Stimulated activated CD8-positive, alpha-beta memory T cell treated with anti-CD3 and anti-CD28 coated beads, Interleukin-2, amount 100 ng/mL, for 1 hour (primary cell): ENCODE measurements at places on chromosomes 11 and 22.

DNA sequence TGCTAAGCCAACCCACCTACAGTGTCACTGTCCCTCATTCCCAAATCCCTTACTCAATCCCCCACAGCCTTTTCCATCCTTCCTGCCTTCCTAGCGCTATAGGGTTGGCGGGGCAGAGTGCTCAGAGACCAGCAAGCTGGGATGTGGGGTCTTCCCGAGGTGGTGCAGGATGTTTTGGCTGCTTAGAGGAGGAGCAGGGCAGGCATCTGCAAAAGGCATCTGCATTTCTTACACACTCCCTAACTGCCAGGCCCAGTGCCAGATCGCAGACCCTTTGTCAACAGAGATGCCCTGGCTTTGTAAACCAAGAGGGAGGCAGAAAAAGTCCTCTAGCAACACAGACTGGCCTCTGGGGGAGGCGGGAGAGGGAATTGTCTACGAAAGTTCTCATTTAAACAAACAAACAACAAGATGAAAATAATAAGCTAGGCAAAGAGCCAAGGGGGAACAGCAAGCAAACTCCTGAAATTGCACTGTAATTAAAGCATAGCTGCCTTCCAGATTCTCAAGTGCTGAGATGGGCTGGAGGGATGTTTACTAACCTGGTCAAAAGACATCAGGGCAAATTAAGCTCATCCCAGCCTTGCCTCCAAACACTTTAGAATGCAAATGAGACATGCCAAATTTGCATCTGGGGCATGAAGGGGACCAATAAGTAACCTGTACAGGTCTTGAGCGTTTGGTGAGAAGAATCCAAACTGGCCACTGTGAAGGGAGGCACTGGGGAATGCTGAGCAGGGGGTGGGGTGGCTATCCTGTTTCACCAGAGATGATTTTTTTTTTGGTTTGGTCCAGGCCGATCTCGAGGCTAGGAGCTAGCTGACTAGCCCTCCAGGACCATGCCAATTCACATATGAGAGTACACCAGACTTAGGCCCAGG is 38.1 kb upstream of the ADA2 start:
- no peak for DNase-seq

DNA sequence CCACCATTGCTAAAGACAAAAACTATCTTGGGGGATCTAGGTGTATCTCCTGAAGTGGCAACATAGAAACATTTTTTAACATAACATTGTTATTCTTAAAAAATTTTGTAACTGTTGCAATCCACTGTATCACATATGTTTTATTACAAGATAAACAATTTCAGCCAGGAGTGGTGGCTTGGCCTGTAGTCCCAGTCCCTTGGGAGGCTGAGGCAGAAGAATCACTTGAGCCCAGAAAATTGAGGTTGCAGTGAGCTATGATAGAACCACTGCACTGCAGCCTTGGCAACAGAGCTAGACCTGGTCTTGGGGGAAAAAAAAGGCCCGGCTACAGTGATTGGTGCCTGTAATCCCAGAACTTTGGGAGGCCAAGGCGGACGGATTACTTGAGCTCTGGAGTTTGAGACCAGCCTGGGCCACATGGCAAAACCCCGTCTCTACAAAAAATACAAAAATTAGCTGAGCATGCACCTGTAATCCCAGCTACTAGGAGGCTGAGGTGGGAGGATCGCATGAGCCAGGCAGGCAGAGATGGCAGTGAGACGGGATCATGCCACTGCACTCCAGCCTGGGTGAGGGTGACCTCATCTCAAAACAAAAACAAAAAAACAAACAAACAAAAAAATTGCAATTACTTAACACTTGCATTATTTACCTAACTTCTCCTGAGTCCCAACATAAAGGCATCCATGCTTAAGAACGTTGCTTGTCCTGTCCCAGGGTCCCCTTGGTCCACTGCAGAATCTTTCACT is 1.5 kb upstream of the DEPDC5 start:
- DNase-seq, result no peak

DNA sequence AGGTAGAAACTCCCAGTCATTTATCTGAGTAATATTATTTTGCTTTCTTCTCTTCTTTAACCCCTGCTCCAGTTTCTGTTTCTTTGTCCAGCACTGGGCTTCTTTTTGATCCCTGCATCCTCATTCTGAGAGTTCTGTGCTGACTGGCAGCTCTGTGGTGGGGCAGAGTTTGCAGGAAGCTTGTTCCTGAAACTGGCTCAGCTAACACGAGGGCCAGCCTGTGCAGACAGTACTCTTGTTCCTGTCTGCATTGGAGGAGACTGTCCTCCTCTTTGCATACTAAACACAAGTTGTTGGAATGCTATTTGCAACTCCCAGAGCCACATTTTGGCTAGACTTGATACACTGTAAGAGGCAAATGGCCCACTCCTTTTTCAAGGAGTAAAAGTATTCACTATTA is 93.1 kb upstream of the HORMAD2 start:
- no peak for DNase-seq

GRCh38 chr22:22599248-22599647 is 40.2 kb upstream of the PRAME start:
- no peak for DNase-seq

- DNase-seq, result peak; percentile 17
These were observed at the start of gene POU2AF1 for GRCh38 chr11:111378861-111379601. TSS of gene POU2AF1 (minus strand) at chr11:111379275. CDS start at chr11:111379177, 98 bp downstream.

GRCh38 chr22:40058265-40058664 is 63.5 kb downstream of the FAM83F start:
- DNase-seq, result no peak

DNA sequence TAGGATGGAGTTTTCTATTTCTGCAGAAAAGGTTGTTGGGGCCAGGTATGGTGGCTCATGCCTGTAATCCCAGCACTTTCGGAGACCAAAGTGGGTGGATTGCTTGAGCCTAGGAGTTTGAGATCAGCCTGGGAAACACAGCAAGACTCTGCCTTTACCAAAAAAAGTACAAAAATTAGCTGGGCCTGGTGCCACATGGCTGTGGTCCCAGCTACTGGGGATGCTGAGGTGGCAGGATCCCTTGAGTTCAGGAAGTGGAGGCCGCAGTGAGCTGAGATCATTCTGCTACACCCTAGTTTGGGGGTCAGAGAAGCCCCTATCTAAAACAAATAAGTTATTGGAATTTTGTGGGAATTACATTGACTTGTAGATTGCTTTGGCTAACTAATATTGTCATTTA is 71.7 kb downstream of the FDX1 start:
- DNase-seq, result no peak

DNA sequence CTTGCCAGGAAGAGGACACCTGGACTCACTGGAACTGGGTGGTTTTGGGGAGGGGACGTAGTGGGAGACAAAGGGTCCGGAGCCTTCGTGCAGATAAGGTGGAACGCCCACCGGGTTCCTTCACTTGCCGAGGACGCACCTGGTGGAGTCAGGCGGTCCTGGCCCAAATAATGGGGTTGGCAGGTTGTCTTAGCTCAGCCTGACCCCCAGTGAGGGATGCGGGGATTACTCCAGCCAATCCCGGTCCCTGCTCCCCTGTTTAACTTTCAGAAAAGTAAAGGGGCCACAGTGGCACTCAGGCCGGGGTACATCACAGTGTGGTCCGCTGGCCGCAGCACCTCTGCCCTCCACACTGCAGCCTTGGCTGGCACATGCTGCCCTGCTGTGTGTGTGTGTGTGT is 18.0 kb downstream of the A4GALT start:
- no peak for DNase-seq

DNA sequence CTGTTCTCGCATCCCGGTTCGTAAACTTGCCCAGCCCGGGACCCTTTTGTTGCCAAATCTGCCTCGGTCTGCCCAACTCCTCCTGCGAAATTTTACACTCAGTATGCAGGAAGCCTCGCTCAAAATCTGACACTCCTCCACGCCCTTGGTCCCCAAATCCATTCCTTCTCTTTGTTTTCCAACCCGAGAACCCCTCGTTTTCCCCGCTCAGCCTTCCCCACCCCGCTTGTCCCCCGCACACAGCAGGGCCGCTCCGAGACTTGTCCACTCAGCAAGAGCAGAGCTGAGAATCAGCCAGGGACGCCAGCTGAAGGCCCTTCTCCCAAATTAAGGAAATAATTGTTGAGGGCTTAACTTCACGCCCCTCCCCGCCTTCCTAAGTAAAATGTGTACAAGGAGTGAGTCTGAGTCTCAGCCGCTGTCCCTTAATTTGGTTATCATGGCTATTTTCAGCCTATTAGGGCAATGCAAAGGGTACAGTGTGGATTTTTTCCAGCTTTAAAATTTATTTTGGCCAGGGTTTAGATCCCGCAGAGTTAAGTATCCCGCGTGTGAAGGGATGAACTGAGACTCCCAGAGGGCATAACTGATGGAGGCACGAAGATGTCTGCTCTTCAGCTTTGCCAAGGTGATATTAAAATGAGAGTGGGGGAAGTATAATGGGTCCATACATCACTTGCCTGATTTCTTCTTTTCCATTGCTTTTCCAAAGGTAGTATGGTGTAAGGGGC is 581 bp upstream of the FBXO3 start:
- DNase-seq, result no peak

DNA sequence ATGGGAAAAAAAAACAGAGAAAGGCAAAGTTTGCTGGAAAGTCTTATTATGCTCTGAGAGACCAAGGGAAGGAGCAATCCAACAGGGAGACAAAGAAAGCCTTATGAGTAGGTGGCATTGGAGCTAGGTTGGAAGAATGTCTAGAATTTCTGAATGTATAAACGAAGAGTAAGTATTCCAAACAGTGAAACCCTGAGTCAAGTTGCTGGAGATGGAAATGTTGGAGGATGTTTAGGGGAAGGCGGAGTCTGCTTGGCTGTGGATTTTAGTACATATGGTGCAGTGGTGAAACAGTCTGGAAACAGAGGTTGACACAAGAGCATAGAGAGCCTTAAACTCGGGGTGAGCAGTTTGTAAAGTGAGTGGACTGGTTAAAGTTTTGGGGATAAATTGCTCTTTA is 314.8 kb upstream of the CADM1 start:
- DNase-seq, result no peak

DNA sequence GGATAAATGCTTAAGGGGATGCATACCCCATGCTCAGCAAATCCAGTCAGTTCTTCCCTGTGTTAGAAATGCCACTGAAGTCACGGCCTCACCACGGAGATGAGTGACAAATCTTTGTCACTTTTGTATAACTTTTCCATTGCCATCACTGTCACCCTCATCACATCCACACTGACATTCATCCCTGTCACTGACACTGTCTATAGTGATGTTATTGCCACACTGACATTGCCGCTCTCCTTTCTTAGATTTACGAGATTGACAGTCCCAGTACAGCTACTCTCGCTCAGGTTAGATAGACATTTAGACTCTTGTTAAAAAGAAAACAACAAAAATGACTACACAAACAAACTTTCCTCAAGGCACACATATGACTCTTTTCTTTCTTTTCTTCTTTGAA is 910.7 kb upstream of the CNTN5 start:
- no peak for DNase-seq

- DNase-seq, result no peak
These were observed 13.1 kb upstream of the TCF20 start for GRCh38 chr22:42283278-42284201.

DNA sequence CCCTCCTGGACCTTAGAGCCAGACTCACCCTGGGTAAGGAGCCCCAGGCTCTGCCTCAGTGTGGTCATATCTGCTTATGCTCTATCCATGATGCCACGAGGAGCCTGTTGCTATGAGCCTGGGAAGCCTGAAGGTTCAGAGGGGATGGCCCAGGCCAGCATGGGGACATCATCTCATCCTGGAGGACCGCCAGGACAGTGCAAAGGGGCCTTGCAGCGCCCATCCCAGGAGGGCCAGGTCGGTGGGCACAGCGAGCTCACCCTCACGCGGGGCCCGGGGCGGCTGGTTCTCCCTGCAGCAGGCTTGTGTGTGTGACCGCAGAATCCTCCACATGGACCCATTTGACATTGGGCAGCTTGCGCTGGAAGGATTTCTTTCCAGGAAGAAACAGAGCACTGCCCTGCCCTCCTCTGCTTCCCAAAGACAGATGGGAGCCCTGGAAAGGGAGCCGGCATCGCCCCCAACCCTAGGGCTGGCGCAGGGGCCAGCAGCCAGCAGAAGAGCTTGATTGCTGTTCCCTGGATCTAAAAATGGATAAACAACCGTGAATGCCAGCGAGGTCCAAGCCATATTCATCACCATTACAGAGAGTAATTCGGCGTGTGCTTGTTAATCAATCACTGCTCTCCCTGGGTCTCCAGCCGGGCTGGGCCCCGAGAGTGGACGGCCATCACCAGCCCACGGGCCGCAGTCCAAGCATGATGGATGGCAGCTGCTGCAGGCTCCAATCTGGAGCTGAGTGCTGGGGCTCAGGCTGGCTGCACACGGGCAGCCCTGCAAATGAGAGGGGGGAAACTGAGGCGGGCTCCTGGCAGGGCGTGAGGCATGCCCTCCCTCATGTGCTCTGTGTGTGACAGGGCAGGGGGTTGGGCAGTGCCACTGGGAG is 739.7 kb downstream of the BRD1 start:
- DNase-seq, result no peak

GRCh38 chr11:134223121-134223520 is 646 bp downstream of the NCAPD3 start:
- no peak for DNase-seq

DNA sequence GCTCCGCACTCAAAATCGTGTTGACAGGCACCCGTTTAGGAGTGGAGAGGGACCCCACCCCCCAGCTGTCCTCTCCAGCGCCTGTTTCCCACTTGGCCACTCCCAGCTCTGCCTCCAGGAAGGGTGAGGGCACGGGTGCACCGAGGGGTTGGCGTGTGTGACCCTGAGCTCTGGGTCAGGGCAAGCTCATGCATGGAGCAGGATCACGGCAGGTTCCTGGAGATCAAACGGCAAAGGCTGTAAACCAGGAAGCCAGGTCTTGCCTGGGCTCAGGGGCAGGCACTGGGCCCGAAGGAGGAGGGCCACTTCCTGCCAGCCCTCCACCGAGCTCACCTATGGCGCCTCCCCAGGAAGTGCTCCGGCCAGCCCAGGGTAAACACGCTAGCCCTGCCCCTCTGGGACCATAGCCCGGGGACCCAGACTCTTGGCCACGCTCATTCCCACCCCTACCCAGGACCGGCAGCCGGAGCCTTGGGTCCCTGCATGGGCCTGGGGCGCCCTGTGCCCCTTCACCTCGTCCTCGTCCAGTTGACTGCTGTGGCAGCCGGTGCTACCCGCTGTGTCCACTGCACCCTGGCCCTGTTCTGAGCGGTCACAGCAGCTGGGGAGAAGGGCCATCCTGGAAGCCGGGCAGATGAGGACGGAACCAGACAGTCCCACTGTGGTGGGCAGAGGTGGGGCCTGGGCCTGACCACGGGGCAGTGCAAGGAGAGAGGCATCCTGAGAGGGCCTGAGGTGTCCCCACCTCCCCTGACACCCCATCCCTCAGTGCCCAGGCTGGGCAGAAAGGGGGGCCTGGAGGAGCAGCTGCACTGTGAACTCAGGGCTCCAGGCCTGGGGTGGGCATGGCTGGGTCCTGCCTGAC is 1.0 kb upstream of the EPS8L2 start:
- no peak for DNase-seq

DNA sequence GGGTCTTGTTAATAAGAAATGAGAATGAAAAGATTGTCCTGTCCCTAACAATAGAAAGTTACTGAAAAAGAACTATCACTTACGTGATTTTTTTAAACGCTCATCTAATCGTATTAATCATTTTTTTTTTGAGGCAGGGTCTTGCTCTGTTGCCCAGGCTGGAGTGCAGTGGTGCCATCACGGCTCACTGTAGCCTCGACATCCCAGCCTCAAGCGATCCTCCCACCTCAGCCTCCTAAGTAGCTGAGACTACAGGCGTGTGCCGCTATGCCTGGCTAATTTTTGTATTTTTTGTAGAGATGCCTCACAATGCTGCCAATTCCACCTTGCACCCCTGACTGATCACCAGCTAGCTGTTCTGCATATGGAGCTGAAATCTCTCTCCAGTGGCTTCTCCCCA is 15.7 kb downstream of the PDGFB start:
- no peak for DNase-seq

- DNase-seq, result no peak
These were observed 38.5 kb downstream of the SHANK2 start for GRCh38 chr11:71213696-71214552.
